ENCODE measurements at places on chromosomes 6 and 20.

- no peak for DNase-seq
Observed at GRCh38 chr20:59153355-59153681, 10.3 kb upstream of the ZNF831 start.

- DNase-seq: no peak
Observed at GRCh38 chr20:12171923-12172524, 254.3 kb downstream of the BTBD3 start.

- DNase-seq: no peak
Observed at GRCh38 chr20:60904730-60905129, 347.3 kb upstream of the CDH4 start.

DNA sequence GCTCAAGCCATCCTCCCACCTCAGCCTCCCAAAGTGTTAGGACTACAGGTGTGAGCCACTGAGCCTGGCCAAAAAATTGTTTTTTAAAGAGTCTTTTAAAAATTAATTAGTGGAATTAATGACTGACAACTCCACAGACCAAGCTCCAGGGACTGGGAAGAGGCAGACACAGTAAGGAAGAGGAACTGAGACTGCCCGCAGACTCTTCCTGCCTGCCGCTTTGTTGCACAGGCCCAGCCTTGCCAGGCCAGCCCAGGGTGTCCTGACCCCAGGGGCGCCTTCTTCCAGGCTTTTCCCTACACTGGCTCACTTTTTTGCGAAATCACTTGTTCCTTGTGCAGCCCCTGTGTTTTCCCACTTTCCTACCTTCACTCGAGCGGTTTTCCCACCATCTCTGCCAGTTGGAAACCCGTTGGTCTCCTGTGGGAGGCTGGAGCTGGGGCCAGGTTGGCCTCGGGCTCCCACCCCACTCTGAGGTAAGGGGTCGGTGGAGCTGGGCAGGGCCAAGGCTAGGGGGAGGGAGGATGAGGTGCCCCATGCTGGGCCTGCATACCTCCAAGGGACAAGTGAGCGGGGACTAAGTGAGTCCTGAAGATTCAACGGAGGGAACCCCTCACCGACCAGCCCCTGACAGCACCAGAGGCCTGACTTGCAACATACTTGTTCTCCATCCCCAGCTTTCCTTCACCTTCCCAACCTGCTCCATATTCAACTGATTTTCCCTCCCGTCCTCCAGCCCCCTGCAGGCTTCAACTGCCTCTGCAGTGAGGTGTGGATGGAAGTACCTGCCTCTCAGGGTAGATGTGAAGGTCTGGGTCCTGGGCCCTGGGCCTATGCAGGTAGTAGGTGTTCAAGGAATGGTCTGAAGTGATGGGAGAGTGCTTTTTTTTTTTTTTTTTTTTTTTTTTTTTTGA, 23.5 kb upstream of the SMIM29 start:
- DNase-seq: no peak

- no peak for DNase-seq
Observed at GRCh38 chr20:16462711-16463110, 110.5 kb downstream of the KIF16B start.

DNA sequence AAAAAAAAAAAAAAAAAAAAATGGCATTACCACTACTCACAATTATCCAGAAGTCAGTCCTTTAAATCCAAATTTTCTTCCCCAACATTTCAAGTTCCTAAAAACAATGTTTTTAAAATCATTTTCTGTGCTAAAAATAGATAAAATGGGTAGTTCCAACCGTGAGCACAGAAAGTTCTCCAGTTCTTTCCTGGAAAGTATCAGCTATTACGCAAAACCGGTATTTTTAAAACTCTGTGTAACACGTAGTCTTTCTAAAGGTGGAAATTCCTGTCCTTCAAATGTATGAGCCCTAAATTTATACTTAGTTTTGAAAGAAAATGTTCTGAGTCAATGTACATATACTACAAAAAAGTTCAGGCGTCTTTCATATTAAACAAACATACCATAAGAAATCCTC, 83.5 kb upstream of the SCAF8 start:
- DNase-seq: no peak

DNA sequence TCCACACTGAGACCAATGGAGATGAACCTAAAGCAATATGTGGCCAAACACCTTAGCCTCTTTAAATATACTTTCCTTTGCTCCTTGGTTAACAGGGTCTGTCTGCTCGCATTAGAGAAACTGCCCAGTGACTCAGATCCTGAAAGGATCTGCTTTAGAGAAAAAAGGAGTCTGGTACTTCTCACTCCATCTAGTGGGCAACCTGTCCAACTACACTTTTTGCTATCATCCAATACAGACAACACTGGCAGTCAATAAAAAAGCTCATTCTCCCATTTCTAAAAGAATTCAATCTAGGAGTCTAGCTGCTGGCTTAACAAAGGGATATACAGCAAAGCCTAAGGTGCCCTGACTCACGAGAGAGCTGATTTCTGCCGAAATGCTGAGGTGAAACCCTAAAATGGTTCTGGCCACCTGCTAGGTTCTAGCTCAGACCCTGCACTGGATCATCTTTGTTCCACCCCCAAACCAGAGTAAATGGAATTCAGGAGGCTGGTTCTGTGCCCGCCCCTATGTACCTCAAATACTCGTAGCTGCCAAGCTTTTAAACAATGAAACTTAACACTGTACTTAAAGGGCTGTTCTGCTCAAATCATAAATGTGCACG, 11.5 kb downstream of the GNL1 start:
- no peak for DNase-seq

- DNase-seq: no peak
Observed at GRCh38 chr6:11132194-11132888, 20.8 kb upstream of the ERVFRD-1 start.

DNA sequence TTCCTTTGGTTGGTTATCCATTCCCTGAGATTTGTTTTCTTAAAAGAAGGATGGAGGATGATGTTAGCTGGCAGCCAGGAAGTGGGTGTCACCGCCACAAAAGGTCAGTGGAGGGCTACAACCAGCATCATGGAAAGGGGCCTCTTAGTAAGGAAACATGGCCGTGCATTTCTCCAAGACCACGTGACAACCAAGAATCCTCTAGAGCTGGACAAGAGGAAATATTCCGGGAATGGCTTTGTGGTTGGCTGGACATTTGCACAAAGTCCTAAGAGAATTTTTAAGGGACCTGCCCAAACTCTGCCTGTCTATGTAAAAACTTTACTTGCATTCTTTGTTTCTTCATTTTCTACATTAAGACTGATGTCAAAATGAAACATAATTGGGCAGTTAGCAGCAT, 399.9 kb upstream of the MARCKS start:
- DNase-seq: no peak

DNA sequence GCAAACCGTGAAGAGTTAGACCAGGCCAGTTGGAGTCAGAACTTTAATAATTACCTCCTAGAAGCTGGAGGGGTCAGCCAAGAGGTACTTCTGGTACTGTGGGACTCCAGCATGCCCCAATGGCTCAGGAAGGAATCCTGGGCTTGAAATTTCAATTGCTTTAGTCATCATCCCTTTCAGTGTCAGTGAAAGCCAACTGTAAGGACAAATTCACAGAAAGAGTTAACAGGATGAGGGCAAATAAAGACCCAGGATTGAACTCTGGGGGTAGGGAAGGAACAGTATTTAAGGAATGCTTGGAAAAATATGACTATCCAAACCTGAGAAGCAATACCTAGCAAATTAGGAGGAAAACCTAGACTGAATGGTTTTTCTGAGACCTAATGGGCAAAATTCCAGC, 735.1 kb upstream of the MARCKS start:
- DNase-seq: no peak

DNA sequence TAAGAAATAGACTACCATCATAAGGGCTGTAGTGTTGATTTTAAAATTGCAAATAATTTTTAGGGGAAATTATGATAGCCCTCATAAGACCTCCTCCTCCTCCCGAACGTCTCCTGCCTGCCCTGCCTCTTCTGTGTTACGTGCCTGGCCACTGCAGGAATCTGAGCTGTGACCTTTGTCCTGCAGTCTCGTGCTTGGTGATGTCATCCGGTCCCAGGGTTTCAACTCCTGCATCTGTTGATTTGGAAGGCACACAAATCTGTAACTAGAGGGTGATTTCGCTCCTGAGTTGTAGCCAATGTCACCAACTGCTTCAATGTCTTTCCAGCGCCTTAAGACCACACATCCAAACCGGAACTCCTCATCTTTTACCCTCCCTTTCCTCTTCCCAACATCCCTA, 163.2 kb downstream of the AIG1 start:
- DNase-seq: no peak

DNA sequence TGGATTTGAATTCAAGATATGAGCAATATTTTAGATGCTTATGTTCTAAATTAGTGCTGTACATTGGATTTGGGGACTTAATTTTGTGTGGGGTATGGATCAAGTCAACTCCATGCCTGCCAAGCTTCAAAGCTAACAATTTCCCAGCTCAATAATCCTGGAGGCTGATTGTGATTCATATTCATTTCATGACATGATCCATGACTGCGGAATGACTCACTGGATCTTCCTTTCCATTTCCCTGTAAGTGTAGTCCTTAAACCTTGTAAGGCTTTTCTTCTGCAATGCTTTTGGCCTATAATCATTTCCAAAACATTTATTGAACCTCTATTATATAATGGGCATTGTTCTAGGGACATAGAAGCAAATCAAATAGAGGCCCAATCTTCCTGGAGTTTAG, 44.7 kb upstream of the CCN2 start:
- no peak for DNase-seq

DNA sequence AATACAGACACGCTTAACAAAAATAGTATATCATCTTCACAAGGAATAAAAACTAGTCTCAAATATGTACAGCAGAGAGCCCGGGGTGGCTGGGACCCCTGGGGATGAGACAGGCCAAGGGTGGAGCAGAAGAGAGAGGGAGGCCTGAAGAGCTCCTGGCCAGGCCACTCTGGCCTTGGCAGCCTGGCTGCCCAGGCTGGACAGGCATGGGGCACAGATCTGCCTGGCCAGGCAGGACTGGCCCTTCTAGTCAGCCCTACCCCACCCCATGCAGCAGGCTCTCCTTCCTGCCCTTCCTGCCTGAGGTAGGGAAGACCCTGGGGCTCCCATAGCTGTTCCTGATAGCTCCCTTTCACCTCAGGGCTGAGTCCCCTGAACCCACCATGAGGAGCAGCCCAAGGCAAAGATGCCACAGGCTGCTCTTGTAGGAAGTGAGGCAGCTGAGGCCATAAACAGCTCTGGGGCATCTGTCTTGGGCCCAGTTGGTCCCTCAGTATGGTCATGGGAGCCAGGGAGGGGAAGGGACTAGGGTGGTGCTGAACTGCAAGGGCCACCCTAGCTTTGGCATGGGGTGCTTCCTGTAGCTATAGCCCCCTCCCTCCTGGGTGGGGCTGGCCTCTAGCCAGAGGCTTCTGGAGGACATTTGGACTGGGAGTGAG, 27.1 kb downstream of the COX4I2 start:
- no peak for DNase-seq

GRCh38 chr6:31851485-31851832, 11.2 kb downstream of the NEU1 start:
- no peak for DNase-seq

- no peak for DNase-seq
Observed at GRCh38 chr6:53330137-53330536, 18.6 kb downstream of the ELOVL5 start.

GRCh38 chr6:170516783-170517616, 36.1 kb downstream of the PSMB1 start:
- peak; percentile 9 for DNase-seq

DNA sequence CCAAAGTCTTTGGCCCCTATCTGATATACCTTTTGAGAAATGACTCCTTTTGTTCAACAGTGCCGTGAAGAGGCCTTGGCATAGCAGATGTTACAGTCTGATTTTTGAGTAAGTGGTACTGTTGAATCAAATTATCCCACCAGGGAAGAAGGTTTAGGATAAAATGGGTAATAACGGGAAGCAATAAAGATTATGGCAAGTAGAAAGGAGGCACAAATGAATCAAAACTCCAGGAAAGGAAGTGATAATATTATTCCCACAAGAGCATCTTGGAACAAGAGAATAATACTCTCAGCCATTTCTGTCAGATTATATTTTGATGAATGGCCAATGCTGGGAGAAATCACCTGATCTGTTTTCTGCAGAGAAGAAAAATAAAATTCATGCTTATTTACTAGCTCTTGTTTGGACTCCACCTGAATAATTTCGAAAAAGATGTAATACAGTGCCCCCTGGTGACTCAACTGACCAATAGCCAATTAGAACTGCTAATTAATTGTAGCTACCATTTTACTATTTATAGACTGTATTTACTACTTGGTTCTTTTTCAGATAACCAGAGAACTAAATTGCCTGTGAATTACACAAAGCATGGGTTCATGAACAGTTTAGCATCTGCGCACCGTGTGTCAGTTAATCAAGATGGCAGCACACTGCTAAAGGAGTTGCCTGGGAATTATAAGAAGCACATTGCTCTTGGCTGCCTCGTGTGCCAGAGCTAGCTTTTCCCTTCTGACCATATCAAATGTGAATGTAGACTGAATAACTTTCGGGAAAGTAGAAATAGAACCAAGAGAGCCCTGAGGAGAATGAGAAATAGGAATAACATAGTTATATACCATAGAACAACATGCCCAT, 78.5 kb upstream of the TRDN start:
- DNase-seq: no peak

DNA sequence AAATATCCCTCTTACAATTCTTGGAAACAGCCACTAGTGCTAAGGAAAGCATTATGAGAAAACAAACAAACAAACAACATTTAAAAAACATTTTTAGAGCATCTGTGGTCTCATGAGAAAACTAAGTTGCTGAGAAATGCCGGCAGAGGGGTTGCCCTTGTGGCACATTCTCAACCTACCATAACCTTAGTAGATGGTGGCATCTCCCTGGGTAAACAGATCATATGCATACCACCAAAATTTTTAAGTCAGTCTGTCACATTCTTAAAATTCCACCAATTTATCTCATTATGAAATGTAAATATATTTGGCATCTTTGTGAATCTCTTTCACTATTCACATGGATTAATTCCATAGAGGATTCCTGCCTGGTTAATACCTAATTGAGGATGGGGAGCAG, 575.7 kb upstream of the MARCKS start:
- no peak for DNase-seq

DNA sequence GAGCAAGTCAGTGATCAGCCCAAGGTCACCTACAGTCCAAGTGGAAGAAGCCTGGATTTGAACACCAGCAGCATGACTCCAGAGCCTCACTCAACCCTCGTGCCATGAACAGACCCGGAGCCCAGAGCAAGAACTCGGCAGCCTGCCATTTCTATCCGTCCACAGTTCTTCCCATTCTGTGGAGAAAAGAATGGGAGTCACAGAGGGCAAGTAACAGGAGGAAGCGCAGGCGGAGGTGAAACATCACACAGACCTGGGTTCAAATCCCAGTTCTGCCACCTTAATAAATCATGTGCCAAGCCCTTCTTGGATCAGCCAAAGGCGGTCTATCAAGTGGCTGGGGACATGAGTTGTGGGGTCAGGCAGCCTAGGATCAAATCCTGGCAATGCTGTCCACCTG, 4.3 kb downstream of the PREX1 start:
- no peak for DNase-seq

Data from stimulated activated CD8-positive, alpha-beta memory T cell treated with anti-CD3 and anti-CD28 coated beads, Interleukin-7, amount 100 ng/mL, for 48 hours (primary cell).